ENCODE measurements at places on chromosomes 13 and 19. TPM values are rescaled to one million over a fixed set of nuclear protein-coding genes. Genes with fewer than 3 reads are reported as not detected.

- DNase-seq: no peak
Measured at GRCh38 chr13:39402221-39402970, 200.6 kb downstream of the LHFPL6 start.

GRCh38 chr13:69461397-69461796, 646.2 kb upstream of the ATXN8OS start:
- no peak for DNase-seq

DNA sequence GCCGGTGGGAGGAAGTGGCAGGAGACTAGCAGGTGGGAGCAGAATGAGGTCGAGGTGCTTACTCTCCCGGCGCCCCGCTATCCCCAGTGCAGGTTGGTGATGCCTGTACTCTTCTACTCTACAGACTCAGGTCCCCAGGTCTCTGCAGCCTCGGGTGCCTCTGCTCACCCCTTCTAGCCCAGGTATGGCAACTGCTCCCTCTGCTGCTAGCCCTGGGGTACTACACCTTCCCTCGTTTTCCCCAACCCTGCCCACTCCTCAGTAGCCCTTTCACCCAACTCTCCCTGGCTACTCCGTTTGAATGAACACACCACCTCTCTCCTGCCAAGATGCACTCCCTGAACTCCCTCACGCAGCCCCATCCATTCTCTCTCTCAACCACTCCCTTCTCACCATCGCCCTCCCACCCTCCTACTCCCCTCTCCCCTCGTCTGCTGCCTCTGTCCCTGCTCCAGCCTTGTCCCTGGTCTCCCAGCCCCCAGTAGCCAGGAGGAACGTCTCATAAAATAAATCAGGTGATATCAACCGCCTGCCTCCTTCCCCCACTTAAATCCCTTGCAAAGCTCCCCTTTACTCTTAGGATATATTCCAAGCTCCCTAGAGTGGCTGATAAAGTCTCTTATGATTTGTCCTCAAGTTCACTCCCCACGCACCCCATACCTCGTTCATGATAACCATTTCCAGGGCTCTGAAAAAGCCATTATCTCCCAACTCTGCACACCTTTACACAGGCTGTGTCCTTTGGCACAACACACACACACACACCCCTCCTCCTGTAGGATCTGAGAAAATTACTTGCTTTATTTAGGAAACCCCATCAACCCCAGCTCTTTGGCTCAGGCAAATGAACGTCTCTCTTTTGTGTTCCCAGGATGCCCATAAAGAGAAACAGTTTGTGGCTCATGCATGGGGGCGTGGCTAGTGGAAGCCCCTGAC, 8.2 kb upstream of the MEIS3 start:
- DNase-seq: peak; percentile 81

DNA sequence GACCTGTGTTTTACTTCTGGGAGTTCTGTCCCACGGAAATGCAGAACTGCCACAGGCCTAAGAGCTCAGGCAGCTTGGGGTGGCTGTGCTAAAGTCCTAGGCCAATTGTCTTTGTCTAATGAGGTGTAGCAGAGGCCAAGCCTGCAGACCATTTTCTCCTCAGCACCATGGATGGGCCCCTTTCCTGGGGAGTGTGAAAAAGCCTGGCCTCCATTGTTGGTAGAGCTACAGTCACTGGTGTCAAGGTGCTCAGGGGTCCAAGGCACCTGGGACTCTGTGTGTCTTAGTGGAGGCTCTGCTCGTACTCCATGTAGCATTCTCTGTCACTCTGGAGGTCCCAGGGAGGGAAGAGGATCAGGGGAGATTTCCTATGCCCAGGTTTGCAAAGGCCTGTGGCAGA, 329.6 kb downstream of the SLITRK5 start:
- no peak for DNase-seq

DNA sequence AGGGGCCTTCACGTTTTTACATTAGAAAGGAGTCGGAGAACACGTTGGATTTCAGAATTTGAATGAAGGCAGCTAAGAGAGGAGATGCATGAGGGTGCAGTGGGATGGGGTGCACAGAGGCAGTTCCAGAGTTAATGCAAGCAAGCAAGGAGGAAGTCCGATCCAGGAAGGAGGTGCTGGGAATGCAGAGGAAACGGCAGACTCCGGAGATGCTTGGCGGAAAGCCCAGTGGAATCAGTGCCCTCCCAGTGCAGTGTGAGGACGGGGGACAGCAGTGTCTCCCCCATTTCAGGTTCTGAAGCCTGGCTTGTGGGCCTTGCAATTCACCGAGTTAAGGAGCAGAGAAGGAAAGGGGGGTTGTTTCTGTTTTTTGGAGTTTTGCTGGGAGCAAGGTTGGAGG, 100.4 kb downstream of the COL4A2 start:
- no peak for DNase-seq

CEACAM7 gene
- not detected for total RNA-seq

CEACAM6 gene
- total RNA-seq: 0.41 TPM

KLF16 gene
- not detected for total RNA-seq

NDUFA11 gene
- 261 TPM for total RNA-seq

Measured in uterus (tissue), 4 donors.